GM04504 (cell line): ENCODE measurements at places on chromosomes 7 and 10.

- peak; percentile 33 for DNase-seq
Observed at GRCh38 chr10:21078410-21079329, 181.6 kb upstream of the NEBL start.

GRCh38 chr10:93076871-93077270, 3.2 kb downstream of the CYP26A1 start:
- DNase-seq: no peak

- DNase-seq: no peak
Observed at GRCh38 chr7:70764701-70765208, 367.2 kb upstream of the GALNT17 start.

DNA sequence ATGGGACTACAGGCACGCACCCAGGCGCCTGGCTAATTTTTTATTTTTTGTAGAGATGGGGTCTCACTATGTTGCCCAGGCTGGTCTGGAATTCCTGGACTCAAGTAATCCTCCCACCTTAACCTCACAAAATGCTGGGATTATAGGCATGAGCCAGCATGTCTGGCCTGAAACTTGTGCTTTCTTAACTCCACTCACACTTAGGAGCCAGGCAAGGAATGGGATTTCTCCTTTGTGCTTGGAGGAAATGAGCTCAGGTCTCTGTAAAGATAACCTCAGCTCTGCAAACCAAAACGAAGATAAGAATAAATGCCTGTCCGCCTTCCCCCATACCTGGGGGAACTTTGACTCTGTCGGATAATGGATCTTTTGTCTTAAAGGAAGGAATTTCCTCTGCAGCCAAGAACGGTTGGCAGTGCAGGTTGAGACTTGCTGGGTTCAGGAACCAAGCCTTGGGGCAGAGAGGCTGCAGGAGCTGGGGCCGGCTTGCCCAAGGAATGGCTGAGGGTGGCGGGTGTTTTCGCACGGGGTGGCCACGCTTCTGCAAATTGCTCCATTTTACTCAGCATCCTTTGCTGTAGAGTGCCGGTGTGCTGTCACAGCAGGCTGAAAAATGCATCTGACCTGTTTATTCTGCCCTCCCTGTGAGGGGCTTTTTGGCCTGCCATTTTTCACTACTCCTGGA, 174.2 kb downstream of the KIAA1217 start:
- no peak for DNase-seq

DNA sequence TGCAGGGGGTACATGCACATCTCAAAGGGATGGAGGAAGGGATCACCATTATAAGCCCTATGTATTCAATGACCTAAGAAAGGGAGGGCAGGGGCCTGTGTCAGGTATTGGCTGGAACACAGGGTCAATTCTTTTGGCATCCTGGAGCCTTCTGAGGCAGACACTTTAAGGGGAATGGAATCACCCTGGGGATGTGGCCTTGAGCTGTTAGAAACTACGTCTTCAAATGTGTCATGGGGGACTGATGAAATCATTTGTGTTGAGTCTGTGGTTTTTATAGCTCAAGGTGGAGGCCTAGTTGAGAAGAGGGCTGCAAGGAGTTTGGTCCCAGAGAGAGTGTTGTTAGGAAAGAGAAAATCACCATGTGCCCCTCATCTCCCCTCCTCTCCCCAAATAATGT, 206.1 kb upstream of the CELF2 start:
- DNase-seq: no peak

DNA sequence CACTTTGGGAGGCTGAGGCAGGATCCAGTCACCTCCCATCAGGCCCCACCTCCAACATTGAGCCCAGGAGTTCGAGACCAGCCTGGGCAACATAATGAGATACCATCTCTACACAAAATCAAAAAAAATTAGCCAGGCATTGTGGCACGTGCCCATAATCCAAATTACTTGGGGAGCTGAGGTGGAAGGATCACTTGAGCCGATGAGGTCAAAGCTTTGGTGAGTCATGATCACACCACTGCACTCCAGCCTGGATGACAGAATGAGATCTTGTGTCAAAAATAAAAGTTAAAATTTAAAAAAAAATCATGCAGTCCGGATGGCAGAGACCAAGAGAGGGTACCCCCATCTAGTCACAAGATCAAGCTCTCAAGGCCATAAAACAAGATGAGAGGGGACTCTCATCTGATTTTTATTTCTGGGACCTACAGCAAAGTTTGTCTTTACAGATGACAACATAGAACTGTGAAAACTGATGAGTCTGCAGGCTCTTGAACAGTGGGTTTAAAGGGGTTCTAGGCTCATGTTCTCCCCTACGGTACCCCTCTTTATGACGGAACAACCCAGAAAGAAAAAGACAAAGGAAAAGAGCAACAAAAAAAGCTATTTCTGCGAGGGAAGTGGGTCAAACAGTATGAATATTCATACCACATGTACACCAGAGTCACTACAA, 28.9 kb upstream of the CREB3L2 start:
- no peak for DNase-seq

- no peak for DNase-seq
Observed at GRCh38 chr7:75913437-75913836, 1.5 kb upstream of the POR start.

GRCh38 chr10:5566614-5567013, 41.9 kb downstream of the CALML3 start:
- DNase-seq: no peak

GRCh38 chr7:139648941-139649425, 125.5 kb downstream of the CLEC2L start:
- DNase-seq: no peak

DNA sequence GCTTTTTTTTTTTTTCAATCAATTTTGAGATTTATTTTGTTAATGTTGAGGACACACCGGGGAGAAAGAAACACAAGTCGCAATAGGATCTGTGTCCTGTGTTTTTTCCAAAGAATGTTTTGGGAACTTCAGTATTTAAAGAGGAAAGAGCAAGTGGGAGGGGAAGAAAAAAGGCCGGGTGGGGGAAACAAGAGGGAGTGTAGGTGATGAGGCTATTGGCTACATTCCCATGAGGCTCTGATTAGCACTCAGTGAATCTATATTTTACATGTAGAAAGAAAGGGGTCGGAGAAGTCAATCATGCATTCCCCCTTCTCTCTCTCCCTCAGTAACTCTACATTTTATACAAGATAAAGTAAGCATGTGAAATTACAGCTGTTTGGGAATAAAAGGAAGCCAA, 4.1 kb downstream of the ZNF680 start:
- DNase-seq: no peak

- DNase-seq: no peak
Observed at GRCh38 chr10:97964748-97965147, 65.7 kb downstream of the CRTAC1 start.

GRCh38 chr7:90788052-90788451, 191.9 kb downstream of the CDK14 start:
- no peak for DNase-seq

- DNase-seq: no peak
Observed at GRCh38 chr7:57482-58255, 134.7 kb upstream of the FAM20C start.

DNA sequence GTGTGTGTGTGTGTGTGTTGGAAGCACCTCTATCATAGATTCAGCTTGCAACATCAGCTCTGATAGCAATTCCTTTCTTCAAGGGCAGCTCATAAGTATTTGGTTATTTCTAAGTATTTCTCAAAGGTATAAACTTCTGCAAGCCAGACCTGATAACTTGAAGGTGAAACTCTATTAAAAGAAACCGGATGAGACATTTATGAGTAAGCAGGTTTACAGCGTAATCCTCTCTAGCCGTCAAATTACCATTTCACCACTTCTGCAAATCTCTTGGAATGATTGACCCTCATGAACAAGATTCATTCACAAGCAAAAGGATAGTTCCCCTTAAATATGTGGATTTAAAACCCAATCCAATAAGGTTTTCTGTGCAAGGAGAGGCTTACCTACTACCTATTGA, 23.1 kb downstream of the PDE1C start:
- no peak for DNase-seq

DNA sequence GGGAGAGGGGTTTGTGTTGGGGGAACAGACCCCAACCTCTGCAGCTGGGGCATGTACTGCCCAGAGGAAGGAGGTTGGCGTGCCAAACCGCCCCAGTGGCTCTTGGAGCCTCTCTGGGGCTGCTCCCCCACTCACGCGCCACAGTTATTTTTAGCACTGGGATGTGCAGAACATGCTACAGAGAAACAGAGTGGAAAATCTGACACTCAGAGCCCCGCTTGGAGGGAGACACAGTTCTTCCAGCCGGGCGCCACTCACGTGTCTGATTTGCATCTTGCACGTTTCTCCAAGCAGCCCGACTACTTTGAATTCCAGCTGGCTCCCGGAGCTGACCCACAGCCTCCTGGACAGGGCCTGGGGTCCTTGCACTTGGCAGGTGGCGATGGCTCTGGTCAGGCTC, 182.0 kb downstream of the RPS24 start:
- DNase-seq: peak; percentile 56

DNA sequence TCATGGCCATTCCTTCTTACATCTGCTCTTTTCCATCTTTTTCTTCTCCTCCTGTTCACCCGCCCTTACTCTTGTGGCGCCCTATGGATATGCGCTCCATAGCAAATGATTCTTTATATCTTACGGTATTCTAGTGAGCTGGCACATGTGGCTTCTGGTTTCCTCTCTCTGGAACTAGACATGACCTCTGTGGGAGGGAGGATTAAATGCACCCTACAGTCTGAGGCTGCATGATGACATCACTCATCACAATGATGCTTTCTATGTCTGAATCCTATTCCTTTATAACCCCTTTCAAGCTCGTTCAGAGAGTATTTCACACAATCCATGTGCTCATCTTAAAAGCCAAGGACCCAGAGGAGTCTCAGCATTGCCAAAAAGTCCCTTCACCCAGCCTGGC, 153.3 kb downstream of the EGFR start:
- DNase-seq: no peak

- no peak for DNase-seq
Observed at GRCh38 chr10:51759896-51760534, 60.6 kb upstream of the CSTF2T start.

- no peak for DNase-seq
Observed at GRCh38 chr7:33832271-33832721, 73.0 kb upstream of the BMPER start.

DNA sequence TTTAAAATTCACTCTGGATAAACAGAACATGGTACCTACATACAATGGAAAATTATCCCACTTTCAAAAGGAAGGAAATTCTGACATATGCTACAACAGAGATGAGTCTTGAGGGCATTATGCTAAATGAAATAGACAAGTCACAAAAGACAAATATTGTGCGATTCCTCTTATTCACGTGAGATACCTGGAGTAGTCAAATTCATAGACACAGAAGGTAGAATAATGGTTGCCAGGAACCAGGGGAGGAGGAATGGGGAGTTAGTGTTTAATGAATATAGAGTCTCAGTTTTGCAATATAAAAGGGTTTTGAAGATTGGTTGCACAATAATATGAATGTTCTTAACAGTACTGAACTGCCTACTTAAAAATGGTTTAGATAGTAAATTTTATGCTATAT, 69.8 kb upstream of the WAC start:
- no peak for DNase-seq

GRCh38 chr7:142133731-142134148, 22.2 kb downstream of the MGAM2 start:
- DNase-seq: no peak

DNA sequence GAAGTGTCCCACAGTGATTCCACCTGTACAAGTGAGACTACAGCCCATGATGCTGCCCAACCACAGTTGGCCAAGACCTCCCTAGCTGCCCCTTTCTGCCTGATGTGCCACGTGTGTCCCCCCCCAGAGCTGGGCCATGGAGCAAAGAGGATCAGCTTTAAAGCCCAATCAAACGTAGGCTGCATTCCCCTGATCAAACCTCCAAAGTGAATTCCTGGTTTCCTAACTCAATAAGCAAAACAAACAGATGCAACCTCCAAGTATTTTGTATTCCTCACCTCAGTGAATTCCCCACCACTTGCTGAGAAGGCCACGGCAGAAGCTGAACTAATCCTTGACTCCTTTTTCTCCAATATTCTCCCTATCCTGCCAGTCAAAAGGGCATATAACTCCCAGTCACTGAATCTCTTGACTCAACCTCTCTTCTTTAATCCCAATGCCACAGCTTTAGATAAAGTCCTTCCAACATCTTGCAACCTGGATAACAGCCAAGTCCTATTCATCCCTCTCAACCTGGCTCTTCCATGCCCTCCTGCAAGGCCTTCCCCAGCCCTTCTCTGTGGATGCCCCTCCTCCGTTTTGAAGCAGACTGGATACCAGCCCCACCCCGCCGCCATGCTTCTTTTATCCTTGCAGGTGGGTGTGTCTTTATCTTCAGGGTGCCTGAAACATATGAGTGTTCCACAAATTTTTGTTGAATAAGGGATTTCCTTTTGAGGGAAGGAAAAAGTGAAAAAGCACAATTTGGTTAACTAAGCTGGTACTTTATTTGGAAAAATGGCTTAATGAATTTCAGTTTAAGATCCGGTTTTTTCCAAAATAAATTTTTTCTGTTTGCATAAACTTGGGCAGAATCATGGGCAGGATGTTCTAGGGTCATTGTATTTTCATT, 285.2 kb upstream of the MKLN1 start:
- no peak for DNase-seq

- no peak for DNase-seq
Observed at GRCh38 chr10:15720635-15721287, 1.0 kb upstream of the ITGA8 start.

DNA sequence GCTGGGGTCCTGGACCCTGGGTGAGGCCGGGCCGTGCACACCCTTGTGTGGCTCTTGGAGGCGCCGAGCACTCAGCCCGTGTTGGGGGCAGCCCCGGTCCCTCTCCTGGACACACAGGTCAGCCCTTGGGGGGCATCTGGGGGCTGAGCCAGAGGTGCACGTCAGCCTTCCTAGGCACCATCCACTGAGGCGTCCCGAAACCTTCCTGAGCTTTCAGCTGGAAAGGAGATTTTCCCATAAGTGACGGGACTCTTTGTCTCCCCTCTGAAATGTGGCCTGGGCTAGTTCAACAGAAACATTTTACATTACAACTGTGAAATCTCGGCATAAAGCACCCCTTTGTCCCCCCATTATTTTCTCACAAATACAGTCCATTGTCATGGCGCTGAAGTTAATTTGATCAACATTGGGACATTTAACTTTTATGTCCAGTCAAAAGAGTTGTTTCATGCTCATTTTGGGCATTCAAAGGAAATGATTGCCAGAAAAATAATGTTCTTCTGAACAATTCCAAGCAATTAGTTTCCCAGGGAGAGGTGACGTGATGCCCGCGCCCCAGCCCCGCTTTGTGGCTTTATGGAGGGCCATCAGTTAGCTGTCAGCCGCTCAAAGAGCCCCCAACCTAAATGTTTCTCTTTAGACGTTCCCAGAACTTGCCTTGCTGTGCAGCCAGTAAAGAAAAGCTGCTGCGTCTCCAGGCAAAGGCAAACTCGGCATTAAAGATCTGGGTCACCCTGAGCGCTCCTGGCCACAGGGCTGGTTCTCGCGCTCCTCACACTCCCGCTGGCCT, 70.8 kb downstream of the NKX6-2 start:
- no peak for DNase-seq
